Sigmoid colon (tissue), 7 donors: ENCODE measurements at places on chromosomes 2 and 18. TPM values are rescaled to one million over a fixed set of nuclear protein-coding genes. Genes with fewer than 3 reads are reported as not detected.
A peak's percentile ranks its signal among the peaks of the same experiment; 100 is the strongest.

DNA sequence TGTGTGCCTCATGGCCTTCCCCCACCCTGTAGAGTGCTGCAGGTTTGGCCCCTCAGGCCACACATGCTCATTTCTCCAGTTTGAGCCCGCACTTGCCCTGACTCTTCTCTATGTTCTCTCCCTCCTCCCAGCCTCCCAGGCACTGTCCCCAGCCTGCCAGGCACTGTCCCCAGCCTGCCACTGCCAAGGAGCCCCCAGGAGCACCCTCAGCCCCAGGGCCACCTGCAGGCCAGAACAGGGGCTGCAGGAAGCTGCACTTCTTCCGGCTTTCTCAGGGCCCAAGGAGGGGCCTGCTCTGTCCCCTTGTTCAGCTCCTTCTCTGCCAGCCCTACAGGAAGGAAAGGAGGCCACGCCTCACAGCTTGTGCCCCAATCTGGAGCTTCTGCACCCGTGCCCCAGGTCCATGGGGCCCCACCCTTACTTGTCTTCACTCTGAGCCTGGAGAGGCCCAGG lies 31.6 kb downstream of the CYP26B1 start:
- H3K27ac ChIP-seq, result no peak overlapping the region
- no peak overlapping the region for H3K4me3 ChIP-seq
- DNase-seq, result peak; percentile 49
- no peaks in the 10 kb centered on the region for H3K4me1 ChIP-seq

GRCh38 chr2:12824351-12824777 lies 107.6 kb downstream of the TRIB2 start:
- H3K36me3 ChIP-seq, result no peaks in the 10 kb centered on the region
- peak overlapping the region; percentile 69 for H3K27ac ChIP-seq
- H3K27me3 ChIP-seq, result no peaks in the 10 kb centered on the region
- H3K4me3 ChIP-seq, result no peak overlapping the region

- H3K4me3 ChIP-seq, result no peak overlapping the region
- no peak overlapping the region for H3K27ac ChIP-seq
- H3K36me3 ChIP-seq, result peaks cover 28% of the 10 kb centered on the region
Measured at GRCh38 chr2:219378163-219378851, 9.4 kb downstream of the DNPEP start.

DNA sequence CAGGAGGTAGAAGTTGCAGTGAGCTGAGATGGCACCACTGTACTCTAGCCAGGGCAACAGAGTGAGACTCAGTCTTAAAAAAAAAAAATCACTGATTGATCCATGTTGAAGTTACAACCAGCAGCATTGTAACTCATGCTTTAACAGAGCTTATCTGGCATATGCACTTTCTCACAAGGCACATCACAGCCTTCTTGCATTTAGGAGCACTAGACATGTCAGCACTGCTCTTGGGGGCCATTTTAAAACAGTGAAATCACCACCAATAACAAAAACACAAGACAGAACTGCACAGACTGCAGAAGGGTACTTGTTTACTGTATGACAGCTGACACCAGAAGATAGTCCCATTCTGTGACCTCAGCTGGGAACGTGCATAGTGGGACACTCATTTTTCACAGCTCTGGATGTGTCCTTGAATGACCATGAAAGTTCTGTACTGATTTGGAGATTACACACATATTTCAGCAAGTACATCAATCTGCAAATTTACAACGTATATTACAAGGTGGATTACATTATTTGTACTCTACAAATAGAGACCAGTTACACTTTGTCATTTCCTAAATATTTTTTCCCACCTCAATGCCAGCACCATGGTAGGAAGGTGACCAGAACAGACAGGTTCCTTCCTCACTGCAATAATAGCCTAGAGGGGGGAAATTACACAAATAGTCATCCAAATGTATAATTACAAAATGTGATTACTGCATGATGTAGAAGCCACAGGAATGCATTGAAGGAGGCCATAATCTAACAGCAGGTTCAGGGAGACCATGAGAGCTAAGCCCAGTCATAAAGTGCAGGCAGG lies 35.1 kb downstream of the CCBE1 start:
- H3K36me3 ChIP-seq, result no peaks in the 10 kb centered on the region
- H3K27me3 ChIP-seq, result no peaks in the 10 kb centered on the region
- H3K4me1 ChIP-seq, result peaks cover 69% of the 10 kb centered on the region
- DNase-seq, result no peak
- H3K4me3 ChIP-seq, result no peak overlapping the region

DNA sequence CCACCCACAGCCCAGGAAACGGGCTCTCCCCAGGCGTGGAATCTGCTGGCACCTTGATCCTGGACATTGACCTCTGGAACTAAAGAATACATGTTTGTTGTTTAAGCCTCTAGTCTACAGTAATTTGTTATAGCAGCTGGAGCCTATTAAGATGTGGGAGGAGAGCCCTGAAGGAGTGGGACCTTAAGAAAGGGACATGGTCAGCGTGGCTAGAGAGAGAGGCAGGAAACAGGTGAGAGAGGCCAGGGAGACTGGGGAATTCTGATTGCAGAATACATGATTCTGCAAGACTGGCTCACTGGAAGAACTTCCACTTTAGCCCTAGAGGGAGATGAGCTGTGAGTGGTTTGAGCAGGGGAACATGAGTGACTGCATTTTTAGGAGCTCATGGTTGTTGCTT lies 83.2 kb downstream of the CD8B2 start:
- H3K4me3 ChIP-seq, result no peak overlapping the region
- H3K4me1 ChIP-seq, result peaks cover 21% of the 10 kb centered on the region
- no peaks in the 10 kb centered on the region for H3K36me3 ChIP-seq

GRCh38 chr2:162890690-162891311 lies 52.2 kb upstream of the KCNH7 start:
- no peaks in the 10 kb centered on the region for H3K27me3 ChIP-seq
- no peak overlapping the region for H3K4me3 ChIP-seq
- no peak overlapping the region for H3K27ac ChIP-seq
- H3K4me1 ChIP-seq, result no peaks in the 10 kb centered on the region
- no peak for DNase-seq

GRCh38 chr18:76953156-76953555 lies 130.8 kb downstream of the ZNF236 start:
- no peak overlapping the region for H3K4me3 ChIP-seq
- no peak for DNase-seq
- H3K4me1 ChIP-seq, result no peaks in the 10 kb centered on the region
- H3K27ac ChIP-seq, result peak overlapping the region; percentile 59
- no peaks in the 10 kb centered on the region for H3K27me3 ChIP-seq

The ST8SIA3 gene
- total RNA-seq, result 0.71 TPM

- no peak overlapping the region for H3K4me3 ChIP-seq
- no peaks in the 10 kb centered on the region for H3K27me3 ChIP-seq
- no peak overlapping the region for H3K27ac ChIP-seq
- H3K36me3 ChIP-seq, result no peaks in the 10 kb centered on the region
- peak; percentile 61 for DNase-seq
Measured at GRCh38 chr2:238954841-238955591, 107.1 kb downstream of the TWIST2 start.
